ENCODE measurements at places on chromosomes 6 and 20.

- DNase-seq = no peak
Measured at GRCh38 chr20:9322661-9323060, 191.7 kb upstream of the LAMP5 start.

- no peak for DNase-seq
Measured at GRCh38 chr6:119493980-119494379, 144.4 kb upstream of the MAN1A1 start.

GRCh38 chr20:17316316-17317038 is 89.6 kb downstream of the PCSK2 start:
- no peak for DNase-seq

GRCh38 chr20:63966944-63967322 is 2.8 kb downstream of the ZNF512B start:
- DNase-seq = no peak

DNA sequence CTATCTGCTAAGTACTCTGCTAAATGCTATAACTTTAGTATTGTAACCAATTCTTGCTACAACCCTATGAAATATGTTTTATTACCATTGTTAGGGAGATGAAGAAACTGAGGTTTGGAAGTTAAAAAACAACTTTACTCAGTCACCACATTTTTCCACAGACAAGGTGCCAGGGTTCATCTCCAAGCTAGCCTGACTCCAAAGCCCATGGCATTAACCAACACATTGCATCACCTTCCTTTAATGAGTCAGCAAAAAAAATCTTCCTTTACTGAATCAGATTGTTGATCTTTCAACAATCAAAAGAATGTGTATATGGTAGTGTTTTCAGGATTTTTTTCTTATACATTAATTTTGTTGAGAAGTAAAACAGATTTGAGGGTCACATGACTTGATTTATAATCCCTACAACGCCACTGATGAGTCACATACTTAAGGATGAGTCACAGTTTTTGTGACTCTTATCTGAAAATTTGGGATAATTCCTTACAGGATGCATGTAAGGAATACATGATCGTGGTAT is 41.5 kb downstream of the MAN1A1 start:
- DNase-seq = no peak

DNA sequence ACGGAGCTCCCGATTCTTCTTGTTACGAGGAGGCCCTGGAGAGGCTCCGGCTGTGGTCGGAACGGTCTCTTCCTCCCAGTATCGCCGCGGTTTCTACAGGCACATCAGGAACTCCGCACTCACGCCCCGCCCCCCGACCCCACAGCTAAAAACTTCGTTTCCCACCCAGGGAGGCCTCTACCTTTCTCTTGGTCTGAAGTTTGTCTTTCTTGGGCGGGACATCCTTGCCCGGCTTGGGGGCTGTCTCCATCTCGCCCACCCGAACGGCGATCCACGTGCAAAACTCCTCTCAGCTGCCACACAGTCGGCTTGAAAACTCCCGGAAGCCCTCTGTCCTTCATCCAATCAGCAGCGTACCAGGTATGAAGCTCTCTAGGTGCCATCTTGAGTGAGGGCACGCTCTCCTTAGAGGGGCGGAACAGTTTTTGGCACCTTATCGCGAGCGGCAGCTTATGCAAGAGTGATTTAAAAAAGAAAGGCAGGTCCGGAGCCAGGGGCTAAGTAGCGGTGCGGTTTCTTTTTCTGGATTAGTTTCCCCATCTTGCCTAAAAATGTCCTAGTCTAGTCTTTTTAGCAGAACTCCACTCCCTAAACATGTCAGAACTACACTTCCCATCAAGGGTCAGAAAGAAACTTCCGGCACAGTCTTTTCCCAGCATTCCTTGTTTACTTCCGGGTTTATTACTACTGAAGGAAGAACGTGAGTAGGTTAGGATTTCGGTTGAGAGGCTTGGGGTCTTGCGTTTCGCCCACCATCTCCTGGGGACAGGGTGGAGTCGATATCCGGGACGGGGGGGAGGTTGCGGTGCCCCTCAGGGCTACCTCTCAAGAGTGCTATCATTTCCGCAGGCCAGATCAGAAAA is at the start of the genes PFDN6 and WDR46:
PFDN6 (plus strand) TSS at position 681 of the 863 bp plus-strand sequence. CDS start 256 bp downstream, outside the sequence.
WDR46 (minus strand) TSS at position 319 of the 863 bp plus-strand sequence; CDS start at position 250, 69 bp downstream.
- DNase-seq = no peak

DNA sequence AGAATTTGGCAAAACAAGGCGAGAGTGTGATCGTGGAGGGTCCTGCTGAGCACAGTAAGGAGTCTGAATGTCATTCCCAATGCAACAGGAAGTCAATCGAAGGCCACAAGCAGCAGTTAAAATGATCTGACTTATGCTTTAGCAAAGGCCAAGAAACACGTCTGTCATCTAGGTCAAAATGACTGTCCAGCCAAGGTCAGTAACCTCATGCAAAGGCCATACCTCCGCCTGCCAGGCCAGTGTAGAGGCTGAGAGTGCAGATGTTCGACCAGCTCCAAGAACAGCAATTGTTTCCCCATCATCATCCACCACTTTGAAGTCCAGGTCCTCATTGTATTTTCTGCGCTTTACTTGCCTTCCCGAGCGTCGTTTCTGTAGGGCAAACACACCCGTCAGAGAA is 105.6 kb downstream of the CHD6 start:
- no peak for DNase-seq

GRCh38 chr6:71982389-71982788 is 96.0 kb downstream of the RIMS1 start:
- DNase-seq = no peak

DNA sequence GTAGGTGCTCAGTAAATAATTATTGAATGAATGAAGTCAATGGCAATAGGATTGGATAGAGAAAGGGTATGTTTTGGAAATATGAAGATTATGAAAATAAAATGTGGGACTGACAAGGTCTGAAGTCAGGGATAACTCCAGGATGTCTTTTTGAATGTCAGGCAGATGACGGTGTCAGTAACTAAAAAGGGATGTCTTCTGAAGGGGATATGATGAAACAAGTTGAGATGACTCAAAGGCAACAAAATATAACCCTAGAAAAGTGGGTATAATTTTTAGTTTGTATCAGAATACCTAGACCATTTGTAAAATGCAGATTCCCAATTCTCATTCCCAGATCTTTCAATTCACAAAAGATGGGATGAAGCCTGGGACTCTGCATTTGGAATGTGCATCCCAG is 257.3 kb upstream of the SGK1 start:
- DNase-seq = no peak

DNA sequence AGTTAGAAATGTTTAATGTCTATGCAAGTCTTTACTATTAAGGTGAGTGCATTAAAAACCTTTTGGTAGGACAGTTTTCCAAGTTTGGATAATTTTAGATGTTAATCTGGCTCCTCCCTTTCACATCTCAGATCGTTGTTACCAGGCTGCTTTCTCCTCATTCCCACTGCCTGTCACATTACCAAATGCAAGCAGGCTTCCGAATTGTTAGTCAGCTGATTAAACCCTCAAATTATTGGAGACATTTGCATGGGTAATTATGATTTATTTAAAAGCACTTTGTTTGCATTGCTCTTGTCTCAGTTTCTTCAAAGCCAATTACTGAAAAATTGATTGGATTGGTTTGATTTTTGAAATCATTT is 816.5 kb downstream of the KIF16B start:
- no peak for DNase-seq

DNA sequence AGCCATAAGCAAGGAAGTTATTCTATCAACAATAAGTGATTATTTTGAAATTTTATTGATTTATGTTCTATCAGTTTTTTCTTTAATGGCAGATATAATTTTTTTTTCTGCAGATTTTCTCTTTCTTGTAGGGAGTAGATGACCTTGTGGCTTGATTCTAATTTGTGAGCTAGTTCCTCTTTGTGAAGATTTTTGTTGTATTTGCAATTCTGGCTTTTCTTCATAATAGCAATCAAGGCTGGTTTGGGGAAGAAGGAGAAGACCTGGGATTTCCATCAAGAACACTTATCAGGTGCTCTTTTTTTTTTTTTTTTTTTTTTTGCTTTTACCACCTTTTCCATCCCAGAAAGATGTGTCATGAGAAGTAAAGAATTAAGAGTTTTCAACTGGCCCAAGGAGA is 324.2 kb upstream of the MAN1A1 start:
- no peak for DNase-seq

DNA sequence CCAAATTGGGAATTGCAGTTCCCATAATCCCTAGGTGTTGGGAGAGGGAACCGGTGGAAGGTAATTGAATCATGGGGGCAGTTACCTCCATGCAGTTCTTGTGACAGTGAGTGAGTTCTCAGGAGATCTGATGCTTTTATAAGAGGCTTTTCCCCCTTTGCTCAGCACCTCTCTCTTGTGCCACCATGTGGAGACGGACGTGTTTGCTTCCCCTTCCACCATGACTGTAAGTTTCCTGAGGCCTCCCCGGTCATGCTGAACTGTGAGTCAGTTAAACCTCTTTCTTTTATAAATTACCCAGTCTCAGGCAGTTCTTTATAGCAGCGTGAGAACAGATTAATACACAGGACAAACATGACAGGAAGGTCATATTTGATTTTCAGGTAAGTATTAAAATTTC is 25.3 kb upstream of the HECA start:
- no peak for DNase-seq

- DNase-seq = no peak
Measured at GRCh38 chr6:41171908-41172307, 9.0 kb upstream of the TREM2 start.

- DNase-seq = no peak
Measured at GRCh38 chr6:53244399-53244931, 95.8 kb upstream of the GCM1 start.

DNA sequence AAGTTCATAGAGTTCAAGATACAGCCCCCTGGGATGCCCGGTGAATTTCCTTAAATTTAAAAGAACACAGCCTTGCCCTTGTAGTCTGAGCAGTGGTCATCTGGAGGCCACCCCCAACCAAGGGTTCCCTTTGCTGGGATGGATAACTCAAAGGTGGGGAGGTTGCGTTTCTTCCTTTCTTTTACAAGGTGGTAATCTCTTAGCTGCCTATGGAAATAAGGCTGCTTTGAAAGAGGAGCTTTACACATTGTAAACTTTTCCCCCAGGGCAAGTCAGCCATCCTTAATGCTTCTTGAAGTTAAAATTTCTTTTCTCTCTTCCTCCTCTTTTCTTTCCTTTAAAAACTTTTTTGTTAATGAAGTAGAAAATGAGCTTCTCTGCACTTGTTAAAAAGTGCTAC is 71.2 kb upstream of the PRDM1 start:
- no peak for DNase-seq

DNA sequence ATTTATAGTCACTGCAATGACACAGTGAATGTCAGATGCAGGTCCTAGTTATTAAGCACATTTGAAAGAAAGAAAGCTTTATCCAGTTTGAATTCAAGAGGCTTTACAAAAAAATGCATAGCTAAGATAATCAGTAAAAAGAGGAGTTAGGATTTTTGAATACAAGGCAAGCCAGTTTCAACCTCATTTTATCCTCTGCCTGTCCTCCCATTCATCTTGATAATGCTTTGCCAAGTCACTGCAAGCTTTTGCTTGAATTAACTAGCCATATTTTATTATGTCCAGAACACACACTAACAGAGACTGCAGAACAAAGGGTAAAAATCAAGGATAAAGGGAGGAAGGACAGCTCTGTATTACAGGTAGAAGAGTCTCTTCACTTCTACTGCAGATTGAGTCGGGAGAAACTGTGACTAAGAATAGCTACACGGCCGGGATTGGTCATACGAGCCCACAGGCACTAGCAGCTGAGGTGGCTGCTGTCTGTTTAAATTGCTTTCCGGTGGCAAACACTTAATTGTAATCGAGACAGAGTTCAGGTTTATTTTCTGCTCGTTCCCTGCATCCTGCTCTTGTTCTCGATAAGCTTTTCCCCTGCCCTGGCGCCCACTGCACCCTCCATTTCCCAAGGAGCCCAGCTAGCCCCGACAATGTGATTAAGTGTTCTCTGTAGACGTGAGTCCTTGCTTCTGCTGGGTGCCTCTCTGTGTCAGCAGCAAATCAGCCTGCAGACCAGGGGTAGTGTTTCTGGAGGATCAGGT is 30.5 kb upstream of the AKAP12 start:
- DNase-seq = no peak

GRCh38 chr6:151108548-151108947 is 131.2 kb upstream of the AKAP12 start:
- no peak for DNase-seq
